Right renal pelvis (tissue), 4 donors: ENCODE measurements at places on chromosomes 6 and 20. TPM values are rescaled to one million over a fixed set of nuclear protein-coding genes. Genes with fewer than 3 reads are reported as not detected.

DNA sequence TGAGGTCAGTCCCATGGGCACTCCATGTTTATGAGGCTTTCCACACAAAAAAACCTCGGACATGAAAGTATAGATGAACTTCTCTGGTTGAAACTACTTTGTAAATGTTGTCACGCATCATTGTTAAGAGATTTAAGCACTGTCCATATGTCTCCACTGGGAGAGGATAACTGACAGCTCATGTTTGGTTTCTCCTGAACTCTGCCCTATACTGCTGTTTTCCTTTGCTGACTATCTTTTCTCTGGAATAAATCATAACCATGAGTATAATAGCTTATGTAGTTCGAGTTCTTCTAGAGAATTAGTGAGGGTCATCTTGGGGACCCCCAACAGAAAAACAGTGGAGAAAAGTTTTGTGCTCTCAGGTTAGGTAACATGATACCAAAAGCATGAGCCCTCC lies 14.3 kb downstream of the THEMIS start:
- DNase-seq, result no peak

DNA sequence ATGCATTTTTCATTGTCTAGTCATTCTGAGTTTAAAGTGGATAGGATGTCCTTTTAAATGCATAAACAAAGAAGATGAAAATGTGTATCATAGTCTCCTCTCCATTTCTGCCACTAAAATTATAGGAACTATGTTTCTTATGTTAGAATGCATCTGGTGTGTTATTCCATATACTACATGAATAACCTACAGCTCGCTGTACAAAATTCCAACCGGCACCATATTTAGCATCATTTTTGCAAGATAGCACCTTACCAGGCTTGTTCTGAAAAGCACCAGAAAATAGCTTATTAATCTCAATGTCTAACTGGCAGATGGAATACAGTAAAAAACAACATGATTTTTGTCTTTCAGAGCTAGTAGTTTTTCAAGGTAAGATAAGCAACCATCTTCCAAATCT lies 241.5 kb downstream of the SLC35F1 start:
- no peak for DNase-seq

GRCh38 chr6:99114769-99115406 lies 167.1 kb upstream of the FBXL4 start:
- no peak for DNase-seq

- DNase-seq, result no peak
These were observed 50.0 kb upstream of the ESR1 start for GRCh38 chr6:151757506-151757955.

- DNase-seq, result no peak
These were observed 40.2 kb downstream of the RALY start for GRCh38 chr20:34033903-34034302.

DNA sequence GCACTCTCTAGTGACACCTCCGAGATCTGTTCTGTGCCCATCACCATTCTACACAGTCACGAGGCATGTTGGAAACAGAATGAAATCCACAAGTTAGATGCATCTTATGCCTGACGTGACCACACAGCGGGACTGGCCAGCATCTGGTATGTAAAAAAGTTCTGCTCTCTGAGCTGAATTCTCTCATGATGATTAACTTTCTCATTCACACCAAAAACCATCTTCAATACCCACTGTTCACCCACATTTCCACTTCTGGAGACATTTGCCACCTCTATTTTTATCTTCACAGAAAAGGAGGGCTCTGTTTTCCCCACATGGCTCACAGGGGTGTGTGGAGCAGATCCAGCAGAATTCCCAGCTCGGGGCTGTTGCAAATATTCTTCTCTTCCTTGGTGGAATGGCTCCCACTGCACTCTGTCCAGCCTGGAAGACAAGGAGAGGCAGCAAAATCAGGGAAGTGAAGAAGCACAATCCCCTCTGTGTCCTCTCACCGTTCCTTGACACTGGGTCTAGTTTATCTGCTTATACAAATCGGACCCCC lies 303.4 kb downstream of the TAF4 start:
- DNase-seq, result no peak

DNA sequence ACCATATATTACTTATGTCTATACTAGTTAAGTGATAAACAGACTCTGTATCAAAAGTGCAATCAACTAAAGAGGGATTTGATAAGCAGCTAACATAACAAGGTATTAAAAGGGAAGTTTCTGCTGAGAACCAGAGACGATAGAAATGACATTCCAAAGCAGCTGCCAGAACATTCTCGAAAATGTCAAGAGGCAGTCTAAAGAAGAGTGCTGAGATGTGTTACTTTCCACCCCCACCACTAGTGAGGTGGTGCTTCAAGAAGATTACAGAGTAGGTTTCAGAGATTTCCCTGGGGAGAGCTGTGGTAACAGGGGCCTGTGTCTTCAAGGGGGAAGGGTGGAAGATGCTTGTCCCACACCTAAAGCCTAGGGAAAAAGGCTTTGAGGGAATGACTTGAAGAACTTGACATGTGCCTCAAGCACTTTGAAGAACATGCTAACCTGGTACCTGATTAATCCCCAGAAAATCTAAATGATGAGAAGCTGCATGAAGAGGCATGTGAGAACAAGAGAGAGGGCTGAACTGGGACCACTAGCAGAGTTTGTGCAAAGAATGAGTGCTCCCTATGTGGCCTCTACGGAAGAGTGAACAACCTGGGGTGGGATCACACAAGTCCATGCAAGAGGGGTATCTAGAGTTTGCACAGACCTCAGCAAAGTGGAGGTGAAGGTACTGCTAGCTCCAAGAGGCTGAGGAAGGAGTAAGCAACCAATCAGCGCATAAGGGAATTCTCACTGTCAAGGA lies 5.0 kb downstream of the FAM184A start:
- DNase-seq, result no peak

DNA sequence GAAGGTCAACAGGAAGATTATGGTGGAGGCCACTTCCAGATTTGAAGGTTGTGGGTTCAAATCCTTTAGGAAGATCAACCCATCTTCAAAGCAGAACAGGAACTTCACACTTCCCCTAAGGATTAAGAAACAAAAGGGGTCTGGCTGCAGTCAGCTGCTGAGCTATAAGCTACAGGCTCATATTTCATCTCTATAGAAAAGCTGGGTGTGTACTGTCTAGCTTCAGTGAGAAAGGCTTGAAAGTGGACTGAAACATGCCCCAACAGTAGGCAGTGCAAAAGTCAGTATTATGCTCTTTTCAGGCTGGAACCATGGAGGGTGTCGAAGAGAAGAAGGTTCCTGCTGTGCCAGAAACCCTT lies 60.1 kb upstream of the SPDEF start:
- DNase-seq, result no peak

DNA sequence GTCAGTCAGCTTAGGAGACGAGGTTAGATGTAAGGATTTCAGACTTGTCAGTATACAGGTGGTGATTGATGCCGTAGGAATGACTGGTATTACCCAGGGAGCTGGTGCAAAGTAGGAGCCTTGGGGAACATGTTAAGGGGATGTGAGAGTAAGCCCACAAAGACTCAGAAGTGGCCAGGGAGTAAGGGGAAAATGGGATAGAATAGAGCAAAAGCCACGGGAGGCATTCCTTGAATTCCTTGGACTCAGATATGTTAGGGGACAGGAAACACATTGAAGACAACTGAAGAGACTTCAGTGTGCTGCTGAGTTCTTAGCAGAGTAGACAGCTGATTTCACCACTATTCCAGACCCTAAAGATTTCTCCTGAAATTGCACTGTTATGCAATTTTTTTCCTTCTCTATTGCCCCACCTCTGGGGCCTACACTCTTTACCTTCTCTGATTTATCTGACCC lies 1.2 kb upstream of the ACAT2 start:
- no peak for DNase-seq

- no peak for DNase-seq
These were observed 74.8 kb downstream of the TULP4 start for GRCh38 chr6:158387036-158387435.

GRCh38 chr6:149181304-149181703 lies 136.2 kb upstream of the TAB2 start:
- DNase-seq, result no peak

- DNase-seq, result no peak
These were observed 292.6 kb upstream of the PREP start for GRCh38 chr6:105695461-105695860.

DNA sequence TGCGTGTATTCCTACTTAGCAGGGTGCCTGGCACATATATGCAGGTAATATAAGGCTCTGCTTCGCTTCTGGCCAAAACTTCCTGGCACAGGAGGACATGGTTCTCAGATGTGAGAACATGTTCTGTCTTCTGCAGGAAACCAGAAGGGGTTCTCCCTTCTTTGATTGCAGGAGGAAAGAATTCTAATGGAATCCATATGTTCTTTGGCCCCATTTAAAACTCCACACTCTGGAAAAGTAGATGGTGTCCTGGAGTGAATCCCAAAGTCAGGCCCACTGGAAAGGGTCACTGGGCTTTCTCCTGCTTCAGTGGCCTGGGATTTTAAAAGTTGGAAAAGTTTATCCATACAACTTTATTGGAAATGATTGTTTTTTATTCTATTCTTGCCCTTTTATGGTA lies 16.4 kb upstream of the CYP24A1 start:
- no peak for DNase-seq

- DNase-seq, result peak; percentile 84
These were observed at the start of gene MMP24OS for GRCh38 chr20:35277531-35278395. TSS of gene MMP24OS (minus strand) at chr20:35278122. CDS start at chr20:35277929, 193 bp downstream.

DNA sequence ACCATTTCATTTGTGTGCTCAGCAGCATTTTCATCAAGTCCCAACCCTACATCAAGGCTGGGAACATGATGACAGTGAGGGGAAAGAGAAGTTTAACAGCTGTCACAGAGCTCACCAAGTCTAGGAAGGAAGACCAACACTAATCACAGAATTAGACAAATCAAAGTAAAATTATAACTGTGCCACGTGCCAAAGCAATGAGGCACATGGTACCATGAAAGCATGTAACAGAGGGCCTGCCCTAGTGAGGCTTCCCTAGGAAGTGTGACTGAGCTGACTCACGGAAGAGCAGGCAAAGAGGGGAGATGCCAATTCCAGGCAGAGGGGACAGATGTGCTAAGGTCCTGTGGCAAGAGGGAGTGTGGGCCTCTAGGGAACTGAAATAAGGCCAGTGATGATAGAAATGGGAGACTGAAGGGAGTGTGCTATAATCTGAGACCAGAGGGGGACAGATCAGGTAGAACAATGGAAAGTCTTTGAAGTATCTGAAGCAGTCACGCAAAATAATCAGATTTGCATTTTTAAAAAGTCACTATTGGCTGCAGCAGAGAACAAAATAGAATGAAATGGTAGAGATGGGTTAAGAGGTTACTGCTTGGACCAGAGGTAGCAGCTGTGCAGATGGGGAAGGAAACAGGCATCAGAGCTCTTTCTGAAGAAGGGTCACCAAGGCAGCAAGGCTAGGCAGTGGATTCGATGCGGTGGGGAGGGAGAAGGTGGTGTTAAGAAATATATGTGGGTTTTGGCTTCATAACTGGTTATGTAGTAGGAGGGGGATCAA lies 86.8 kb downstream of the GPR6 start:
- DNase-seq, result no peak

- DNase-seq, result no peak
These were observed 584 bp downstream of the VPS52 start for GRCh38 chr6:33271117-33271467.

DNA sequence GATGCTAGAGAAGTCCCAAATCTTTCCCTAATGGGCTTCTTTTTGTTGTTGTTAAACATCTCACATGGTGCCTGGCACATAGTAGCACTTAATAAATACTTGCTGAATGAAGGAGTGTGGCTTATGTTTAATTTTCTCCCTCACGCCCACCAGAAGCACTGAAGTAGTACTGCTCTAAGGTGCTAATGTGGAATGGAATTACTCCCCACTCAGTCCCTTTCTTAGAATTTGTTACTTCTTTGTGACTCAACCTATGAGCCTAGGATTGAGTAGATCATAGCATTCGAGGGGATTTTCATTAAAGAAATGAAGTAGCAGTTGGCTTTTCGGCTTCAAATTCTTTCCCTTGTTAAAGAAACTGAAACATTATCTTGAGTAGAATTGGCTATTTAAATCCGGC lies 192.8 kb downstream of the CLIC5 start:
- no peak for DNase-seq

GRCh38 chr20:41524980-41525613 lies 93.1 kb downstream of the CHD6 start:
- DNase-seq, result no peak

DNA sequence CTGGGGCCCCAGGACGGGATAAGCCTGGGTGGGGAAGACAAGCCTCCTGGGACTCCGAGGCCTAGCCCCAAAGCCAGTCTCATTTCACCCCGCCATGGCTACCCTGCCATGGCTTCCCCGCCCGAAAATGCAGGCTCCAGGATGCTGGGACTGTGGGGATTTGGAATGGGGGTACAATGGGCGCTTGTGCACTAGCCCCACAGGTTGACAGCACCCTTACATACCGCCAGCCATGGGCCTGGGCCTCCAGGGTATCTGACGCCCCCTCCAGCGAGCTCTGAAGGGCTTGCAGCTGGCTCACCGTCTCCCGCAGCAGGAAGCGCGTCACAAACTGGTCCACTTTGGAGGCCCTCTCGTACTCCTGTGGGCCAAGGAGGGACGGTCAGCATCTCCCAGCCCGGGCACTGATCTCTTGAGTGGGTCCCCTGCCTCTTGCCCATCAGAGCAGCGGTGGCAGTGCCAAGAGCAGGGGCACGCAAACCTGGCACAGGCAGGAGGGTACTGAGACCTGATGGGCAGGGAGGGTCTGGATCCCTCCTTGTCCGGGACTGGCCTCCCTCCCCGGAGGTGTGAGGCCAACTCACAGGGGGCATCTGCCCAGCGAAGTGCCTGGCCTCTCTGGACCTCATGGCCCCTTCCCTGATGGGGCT lies 2.0 kb upstream of the C20orf144 start:
- DNase-seq, result no peak

- no peak for DNase-seq
These were observed 106.1 kb upstream of the AGPAT4 start for GRCh38 chr6:161379834-161380582.

GRCh38 chr20:958936-959815 lies 42.9 kb downstream of the RSPO4 start:
- DNase-seq, result no peak

DNA sequence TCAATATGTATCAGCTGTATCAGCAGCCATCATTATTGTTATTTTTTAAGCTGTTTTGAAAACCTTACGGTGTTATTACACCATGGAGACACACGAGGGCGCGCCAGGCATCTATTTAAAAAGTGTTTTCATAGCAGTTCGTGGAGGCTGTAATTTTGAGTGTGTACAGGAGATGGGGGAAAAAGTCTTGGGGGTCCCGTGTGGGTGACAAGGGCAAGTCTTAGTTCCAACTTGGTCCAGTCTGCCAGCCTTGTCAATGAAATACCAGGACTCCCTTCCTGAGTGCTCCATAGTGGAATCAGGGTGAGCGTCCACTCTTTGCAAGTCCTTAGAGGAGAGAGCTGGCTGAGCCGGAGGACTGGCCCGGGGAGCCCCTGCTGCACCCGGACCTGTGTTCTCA lies 43.3 kb downstream of the SLC2A10 start:
- peak; percentile 49 for DNase-seq

The BTNL2 gene
- polyA plus RNA-seq, result not detected

The TRDN gene
- polyA plus RNA-seq, result 3.2 TPM

The KCNK16 gene
- not detected for polyA plus RNA-seq

The GPR6 gene
- not detected for polyA plus RNA-seq

The WFDC5 gene
- polyA plus RNA-seq, result not detected

The MATN4 gene
- 0.58 TPM for polyA plus RNA-seq

The ITPA gene
- polyA plus RNA-seq, result 51.1 TPM

The SLC22A2 gene
- 8.3 TPM for polyA plus RNA-seq

The ZNF311 gene
- 6.2 TPM for polyA plus RNA-seq

The BMP2 gene
- polyA plus RNA-seq, result 23.2 TPM

The CNR1 gene
- 1.1 TPM for polyA plus RNA-seq

The TMEM14A gene
- polyA plus RNA-seq, result 55.8 TPM

The ESR1 gene
- 0.74 TPM for polyA plus RNA-seq

The C20orf204 gene
- 0.76 TPM for polyA plus RNA-seq

The FAM83C gene
- 0.07 TPM for polyA plus RNA-seq

The CAGE1 gene
- polyA plus RNA-seq, result 0.17 TPM

The TNNC2 gene
- 0.77 TPM for polyA plus RNA-seq

The PDE7B gene
- 8.1 TPM for polyA plus RNA-seq

The RGS17 gene
- polyA plus RNA-seq, result 2.9 TPM

The ISM1 gene
- polyA plus RNA-seq, result 3.6 TPM
